Kidney epithelial cell (primary cell): ENCODE measurements at places on chromosomes 12 and 14. TPM values are rescaled to one million over a fixed set of nuclear protein-coding genes. Genes with fewer than 3 reads are reported as not detected.

GRCh38 chr14:35339761-35340406 is 47.7 kb downstream of the PSMA6 start:
- no peak for DNase-seq

- DNase-seq: no peak
Observed at GRCh38 chr14:102922490-102923200, at the start of gene AMN. TSS of gene AMN (plus strand) at chr14:102922663. CDS start at chr14:102922689, 26 bp downstream.

DNA sequence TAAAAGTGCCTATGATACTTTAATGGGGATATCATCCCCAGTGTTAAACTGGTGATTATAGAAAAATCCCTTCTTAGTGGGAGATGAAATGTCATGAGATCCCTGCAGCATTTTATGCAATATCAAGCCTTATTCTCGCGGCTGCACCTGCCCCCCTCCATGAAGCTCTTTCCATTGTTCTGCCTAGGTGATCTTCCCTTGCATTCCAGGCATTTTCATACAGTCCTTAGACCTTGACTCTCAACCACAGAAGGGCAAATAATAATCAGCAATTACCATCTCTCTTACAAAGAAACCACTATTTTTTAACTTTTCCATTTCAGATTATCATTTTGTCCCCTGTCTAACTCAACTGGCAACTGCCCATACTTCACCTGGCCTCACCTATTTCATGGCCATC is 352.3 kb downstream of the NELL2 start:
- DNase-seq: no peak

GRCh38 chr12:51246254-51246853 is 7.7 kb downstream of the DAZAP2 start:
- no peak for DNase-seq

DNA sequence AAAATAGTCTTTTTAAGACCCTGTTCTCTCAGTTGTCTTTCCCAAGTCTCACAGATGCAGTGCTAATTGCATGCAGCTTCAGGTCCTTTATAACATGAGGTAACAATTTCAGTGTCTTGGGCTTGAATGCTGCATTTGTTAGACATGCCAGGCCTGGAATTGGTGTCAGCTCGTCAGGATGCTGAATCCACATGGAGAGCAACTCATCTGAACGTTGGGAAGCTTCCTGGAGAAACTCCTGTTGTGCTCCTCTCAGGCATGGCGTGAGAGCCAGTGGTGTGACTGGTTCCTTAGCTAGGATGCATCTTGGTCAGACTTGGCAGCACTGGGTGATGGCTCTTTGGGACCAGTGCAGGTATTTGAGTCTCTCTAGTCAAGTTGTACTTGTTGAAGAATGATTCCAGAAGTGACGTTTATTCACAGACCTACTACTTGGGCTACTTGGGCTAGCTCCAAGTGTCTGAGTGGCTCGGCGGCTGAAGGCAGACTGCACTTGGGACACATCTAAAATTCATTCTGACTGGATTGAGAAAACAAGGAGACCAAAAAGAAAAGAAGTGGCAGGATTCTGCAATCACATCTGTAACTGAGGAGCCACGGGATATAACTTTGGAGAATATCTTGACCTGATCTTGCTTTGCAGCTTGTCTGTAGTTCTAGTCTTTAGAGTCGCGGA is 134.8 kb upstream of the ARHGAP5 start:
- no peak for DNase-seq

DNA sequence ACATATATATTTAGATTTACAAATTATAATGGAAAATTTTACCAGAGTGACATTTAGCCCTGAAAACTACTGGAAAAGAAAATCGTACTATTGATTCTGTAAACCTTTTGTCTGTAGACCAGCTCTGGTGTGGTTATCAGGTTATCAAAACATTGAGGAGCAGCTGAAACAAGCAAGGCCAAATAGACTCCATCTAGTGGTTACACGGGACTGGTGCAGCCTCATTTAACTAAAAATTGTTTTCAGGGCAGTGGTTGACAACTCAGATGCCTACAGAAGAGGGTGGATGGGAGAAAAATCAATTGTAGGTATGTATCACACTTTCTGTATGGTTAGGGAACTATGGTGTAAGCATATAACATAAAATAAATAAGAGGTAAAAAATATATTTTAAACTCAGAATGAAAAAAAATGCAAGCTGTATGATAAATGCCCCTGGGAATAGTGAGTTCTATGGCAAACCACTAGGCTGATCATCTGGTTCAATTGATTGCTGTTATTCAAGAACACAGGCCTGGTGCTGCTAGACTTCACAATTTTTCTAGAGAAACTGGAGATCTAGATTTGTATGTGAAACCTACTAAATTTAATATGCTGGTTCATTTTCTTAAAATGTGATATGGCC is 51.2 kb downstream of the ACSS3 start:
- peak; percentile 5 for DNase-seq

DNA sequence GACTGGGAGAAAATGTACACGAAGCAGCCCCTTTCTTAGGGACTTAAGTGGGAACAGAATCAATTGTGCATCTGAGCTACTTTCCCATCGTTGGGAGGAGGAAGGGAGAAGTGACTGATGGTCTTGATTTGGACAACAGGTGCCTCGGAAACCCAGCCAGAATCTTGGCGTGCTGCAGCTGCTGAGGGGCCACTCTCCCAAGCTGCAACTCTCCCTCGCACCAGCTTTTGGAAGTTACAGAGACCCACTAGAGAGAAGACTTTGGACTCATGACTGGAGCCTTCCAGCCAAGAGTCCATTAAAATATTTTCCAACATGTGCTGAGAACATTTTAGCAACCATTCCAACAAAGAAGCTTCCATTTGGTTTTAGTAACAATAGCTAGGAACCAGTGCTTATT is 52.3 kb downstream of the GNS start:
- DNase-seq: no peak

- DNase-seq: no peak
Observed at GRCh38 chr12:31492599-31493196, 98.2 kb downstream of the DENND5B start.

- DNase-seq: no peak
Observed at GRCh38 chr14:36519431-36520321, at the start of gene NKX2-1. TSS of gene NKX2-1 (minus strand) at chr14:36520232. CDS start at chr14:36520129, 103 bp downstream.

GRCh38 chr12:64571411-64571810 is 38.9 kb upstream of the RASSF3 start:
- DNase-seq: no peak

DNA sequence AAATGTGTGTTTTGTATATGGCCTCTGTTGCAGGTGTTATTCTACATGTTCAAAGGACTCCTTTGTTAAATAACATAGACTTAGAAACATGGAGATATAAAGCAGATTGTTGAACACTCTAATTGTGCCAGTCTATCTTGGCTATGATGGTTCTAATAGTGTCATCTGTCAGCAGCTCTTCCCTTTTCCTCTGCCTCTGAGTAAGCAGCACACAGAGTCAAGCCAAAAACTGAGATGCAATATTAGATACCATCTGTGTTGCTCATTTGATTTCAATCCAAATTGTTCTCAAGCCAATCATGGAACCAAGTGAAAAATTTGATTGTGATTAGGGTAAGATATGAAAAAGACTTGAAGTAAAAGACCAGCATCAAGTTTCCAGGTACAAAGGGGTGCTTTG is 871.1 kb upstream of the MGAT4C start:
- DNase-seq: no peak

DNA sequence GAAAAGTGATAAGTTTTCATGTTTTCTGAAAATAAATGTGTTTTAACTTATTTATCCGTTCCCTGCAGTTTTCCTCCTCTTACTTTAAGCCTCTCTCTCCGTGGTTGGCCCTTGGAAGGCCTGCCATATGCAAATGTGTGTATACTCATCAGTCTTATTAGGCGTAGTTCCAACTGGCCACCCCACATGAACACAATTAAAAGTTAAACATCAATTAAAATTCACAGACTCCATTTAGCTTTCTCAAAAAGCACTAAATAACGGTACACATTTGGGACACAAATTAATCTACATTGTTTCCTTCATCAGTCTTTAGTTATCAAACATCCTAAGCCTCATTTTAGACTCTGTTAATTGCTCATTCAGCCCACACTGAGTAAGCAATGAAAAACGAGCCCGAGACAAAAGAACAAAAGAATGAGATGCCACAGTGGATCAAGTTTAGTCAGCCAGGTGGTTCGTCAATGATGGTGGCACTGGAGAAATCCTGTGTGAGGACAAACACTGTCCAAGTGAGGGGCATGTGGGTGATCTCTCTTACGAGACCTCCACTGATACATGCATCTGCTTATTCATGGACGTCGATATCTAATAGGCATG is 76.0 kb upstream of the TMCC3 start:
- DNase-seq: no peak

GRCh38 chr14:30333934-30334333 is 225.0 kb upstream of the G2E3 start:
- no peak for DNase-seq

GRCh38 chr12:60266381-60266852 is 670.6 kb downstream of the SLC16A7 start:
- DNase-seq: no peak

DNA sequence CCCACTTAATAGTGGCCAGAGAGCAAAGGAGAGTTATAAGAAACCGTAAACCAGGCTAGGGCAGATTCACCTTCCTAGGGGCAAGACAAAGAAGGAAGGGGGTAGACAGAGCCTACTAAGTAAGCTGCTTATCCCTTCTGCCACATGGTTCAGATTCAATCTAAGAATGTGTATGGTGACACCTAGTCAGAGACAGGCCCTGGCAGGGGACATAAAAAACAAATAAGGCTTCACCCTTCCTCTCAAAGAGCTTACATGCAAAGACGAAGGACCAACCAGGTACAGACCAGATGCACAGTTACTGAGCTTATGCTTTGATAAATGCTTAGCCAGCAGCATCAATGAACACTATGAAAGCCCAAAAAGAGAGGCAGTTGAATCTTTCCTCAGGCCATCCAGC is 4.4 kb downstream of the CYP27B1 start:
- DNase-seq: no peak

DNA sequence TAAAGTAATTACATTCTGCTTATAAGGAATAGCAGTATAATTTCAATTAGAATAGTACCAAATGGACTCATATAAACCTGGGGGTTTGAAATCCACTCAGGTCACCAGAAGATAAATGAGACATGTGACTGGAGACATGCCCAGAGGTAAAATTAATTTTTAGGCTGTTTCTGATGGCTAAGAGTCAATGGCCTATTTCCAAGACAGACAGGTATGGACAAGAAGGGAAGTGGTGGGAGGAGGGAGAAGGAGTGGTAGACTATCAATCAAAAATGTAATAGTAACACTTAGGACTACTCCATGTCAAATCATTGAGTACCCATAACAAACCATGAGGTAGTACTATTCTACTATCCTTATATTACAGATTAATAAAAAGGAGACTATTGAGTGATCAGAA is 544.0 kb downstream of the GALC start:
- no peak for DNase-seq

DNA sequence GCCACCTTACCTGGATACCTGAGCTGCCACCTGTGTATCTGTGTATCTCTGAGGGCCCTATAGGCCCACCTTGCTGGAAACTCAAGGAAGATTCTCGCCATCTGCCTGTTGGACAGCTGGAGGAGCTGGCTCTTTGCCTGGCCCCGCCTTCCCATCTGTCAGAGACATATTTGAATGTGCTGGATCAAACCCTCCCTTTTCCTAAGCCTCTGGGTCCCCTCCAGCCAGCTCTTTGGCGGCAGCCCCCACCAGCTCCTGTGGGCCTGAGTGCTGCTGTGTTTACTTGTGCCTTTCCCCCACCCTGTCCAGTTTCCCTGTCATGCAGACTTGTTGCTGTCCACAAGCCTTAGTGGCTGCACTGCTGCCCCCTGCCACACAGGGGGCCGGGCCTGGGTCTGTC is 55.9 kb upstream of the SRSF5 start:
- no peak for DNase-seq

GRCh38 chr14:63045234-63045611 is at the start of gene KCNH5:
TSS of gene KCNH5 (minus strand) at chr14:63045458. CDS start at chr14:63045186, 272 bp downstream.
- no peak for DNase-seq

DNA sequence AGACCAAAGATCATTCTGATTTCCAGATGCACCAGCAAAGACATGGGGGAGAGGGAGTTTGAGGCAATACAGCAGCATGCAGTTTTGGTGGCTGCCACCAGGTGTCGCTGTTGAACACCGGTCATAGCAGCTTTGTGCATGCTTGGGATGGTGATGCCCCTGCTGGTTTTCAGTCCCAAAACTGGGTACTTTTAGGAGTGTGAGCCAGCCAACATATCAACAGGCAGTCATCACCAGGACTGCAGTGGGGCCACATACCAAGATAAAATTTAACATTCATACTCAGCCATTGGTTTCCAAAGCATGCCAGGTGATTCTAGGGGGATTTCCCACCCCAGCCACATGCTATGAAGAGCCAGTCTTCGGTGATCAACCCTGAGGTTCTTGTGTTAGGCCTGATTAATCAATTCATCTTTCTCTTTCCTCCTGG is 64.2 kb downstream of the PHETA1 start:
- DNase-seq: no peak

DNA sequence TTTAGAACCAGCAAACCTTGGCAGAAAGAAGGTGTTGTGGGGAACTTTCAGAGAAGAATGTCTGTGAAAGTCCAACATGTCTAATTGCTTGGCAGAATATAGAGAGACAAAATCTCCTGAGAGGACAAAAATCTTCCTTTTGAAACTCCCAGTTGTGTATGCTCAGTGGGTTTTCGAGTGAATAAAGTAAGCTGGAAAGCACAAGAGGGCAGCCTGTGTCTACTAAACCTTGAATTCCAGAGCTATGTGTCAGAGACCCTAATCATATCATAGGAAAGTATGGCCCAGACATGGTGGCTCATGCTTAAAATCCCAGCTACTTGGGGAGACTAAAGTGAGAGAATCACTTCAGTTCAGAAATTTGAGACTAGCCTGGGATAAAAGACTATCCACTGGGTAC is 661.2 kb downstream of the SLC16A7 start:
- no peak for DNase-seq

GYS2 gene
- total RNA-seq: not detected in 2 replicates

SERPINA9 gene
- not detected in 2 replicates for total RNA-seq

ABCB9 gene
- 10.6 and 12.3 TPM in 2 replicates for total RNA-seq

TCTN2 gene
- 12.3 and 13.4 TPM in 2 replicates for total RNA-seq

ARG2 gene
- total RNA-seq: 35.0 and 45.6 TPM in 2 replicates

FOXM1 gene
- total RNA-seq: 12.2 and 14.3 TPM in 2 replicates

CHGA gene
- not detected in 2 replicates for total RNA-seq
